K562 (cell line): ENCODE measurements at places on chromosomes 2 and 18. TPM values are rescaled to one million over a fixed set of nuclear protein-coding genes. Genes with fewer than 3 reads are reported as not detected.
A peak's percentile ranks its signal among the peaks of the same experiment; 100 is the strongest.

C2orf66 gene
- total RNA-seq = not detected in 2 replicates

SPATA3 gene
- not detected in 2 replicates for total RNA-seq

SLC5A6 gene
- total RNA-seq = 137 and 143 TPM in 2 replicates

TCF23 gene
- total RNA-seq = not detected in 2 replicates

CNRIP1 gene
- 1.3 and 1.6 TPM in 2 replicates for total RNA-seq

DNA sequence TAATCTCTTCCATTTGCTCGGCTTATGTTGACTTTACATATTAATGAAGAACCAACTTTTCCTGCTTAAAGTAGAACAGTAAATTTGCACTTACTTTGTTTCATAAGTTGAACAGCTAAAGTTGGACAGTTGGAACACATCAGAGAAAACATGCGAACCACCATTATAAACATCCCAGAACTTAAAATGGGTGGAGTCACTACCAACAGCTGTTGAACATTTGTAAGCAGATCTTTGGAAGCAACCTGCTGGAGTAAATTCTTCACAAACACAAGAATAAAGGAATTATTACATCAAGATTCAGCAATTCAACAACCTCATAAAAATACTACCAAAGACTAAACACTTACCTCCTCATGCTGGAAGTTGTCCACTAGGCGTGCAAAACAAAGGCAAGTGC lies 96.4 kb upstream of the DNER start:
- no peak for DNase-seq

DNA sequence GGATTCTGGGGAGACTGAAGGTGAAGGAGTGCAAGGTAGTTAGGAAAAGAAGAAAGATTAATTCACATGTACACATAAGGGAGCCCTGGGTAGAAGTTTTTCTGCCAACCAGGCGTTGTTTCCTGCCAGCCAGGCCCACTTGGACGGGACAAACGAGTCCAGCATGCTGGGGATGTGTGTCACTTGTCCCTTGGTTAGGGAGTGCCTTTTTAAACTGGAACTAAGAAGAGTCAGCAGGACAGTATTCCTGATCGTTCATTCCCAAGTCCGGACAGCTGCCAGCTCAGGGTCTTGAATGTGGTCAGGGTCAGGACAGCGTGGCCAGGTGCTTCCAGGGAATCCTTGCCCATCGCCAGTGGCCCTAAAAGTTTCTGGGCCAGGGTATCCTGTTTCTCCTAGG lies 43.2 kb downstream of the POMC start:
- DNase-seq = no peak

DNA sequence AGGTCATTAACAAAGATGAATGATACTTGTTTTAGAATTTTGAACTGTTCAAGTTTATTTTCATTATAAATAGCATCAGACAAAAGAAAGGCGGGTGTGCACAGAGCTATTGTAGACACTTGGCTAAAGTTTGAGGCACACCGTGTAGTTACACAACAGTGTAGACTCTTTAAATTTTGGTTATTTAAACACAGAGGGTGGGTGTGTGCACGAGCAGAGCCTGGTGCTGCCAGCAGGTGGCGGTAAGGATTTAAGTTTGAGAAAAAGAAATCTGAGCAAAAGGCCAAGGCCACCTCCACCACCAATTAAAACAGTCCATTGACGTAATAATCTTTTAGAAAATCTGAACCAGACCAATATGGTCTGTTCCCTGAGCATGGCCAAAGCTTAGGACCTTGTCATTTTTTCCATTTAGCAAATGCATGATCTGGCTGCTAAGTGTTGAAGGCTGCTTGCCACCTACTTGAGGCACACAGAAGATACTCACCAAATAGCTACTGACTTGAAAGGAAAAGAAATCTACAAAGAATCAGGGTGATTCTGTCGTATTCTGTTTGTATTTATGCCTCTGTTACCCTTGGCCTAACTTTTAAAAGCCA lies 14.3 kb downstream of the COPS7B start:
- DNase-seq = peak; percentile 45

DNA sequence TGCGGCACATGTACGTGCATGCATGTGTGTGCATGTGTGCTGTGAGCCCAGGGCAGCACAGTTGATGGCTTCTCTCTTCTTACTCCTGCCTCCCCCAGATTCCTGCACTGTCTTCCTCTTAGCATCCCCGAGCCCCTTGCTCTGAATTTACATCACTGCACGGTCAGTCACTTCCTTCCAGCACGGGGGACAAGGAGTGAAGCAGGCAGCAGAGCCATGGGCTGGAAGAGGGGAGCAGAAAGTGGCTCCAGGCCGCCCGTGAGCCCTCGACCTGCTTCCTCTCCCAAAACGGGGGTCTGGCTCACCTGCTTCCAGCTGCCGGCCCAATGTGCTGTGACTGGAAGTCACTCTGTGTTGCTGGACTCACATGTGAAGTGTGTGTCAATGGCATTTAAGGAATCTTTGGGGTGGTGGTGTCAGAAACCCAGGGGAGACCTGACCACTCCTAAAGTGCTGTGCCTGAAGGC lies 106.1 kb downstream of the FAM210A start:
- no peak for DNase-seq

- DNase-seq = no peak
These were observed 24.2 kb downstream of the HPCAL1 start for GRCh38 chr2:10326707-10327594.

GRCh38 chr18:22564036-22564435 lies 146.3 kb upstream of the CTAGE1 start:
- no peak for DNase-seq

DNA sequence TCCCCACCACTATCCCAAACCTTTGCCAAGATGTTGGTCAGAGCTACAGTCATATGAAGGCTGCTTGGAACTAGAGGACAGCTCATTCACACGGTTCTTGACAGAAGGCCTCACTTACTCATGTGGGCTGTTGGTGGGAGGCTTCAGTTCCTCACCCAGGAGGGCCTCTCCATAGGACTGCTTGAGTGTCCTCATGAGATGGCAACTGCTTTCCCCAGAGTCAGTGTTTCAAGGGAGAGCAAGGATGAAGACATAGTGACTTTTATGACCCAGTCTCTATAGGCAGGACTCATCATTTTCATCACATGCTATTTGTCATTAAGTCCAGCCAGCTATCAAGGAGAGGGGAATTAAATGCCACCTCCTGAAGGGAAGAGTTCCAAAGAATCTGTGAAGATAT lies 33.4 kb upstream of the OLA1 start:
- DNase-seq = no peak

GRCh38 chr2:69945441-69945840 lies 16.0 kb downstream of the ASPRV1 start:
- DNase-seq = no peak
